ENCODE measurements at places on chromosomes 3 and 15.

DNA sequence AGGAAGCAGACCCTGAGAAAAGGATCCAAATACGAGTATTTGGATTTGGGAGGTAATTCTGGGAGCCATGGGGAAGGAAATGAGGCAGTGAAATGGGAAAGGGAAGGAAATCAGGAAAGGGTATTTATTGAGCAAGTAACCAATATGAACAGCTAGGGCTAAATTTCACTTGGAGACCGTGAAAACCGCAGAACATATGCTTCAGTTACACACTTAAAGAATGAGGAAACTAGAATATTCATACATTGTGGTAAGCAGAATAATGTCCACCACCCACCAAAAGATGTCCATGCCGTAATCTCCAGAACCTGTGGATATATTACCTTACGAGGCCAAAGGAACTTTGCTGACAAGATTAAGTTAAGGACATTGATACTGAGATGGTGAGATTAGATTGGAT is 63.3 kb downstream of the LRRN1 start:
- no peak for DNase-seq

DNA sequence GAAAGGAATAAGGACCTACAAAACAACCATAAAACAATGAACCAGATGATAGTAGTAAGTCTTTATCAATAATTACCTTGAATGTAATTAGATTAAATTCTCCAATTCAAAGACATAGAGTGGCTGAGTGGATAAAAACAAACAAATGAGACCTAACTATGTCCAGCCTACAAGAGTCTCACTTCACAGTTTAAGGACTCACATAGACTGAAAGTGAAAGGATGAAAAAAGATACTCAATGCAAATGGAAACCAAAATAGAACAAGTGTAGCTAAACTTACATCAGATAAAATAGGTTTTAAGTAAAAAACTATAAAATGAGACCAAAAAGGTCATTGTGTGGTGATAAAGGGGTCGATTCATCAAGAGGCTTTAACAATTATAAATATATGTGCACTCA is 21.9 kb upstream of the NR1I2 start:
- DNase-seq: no peak

- DNase-seq: no peak
Observed at GRCh38 chr3:15958692-15959433, 161.1 kb upstream of the ANKRD28 start.

GRCh38 chr15:28901587-28901980 is 15.8 kb downstream of the APBA2 start:
- DNase-seq: no peak

GRCh38 chr15:52529341-52529924 is 753 bp upstream of the MYO5A start:
- DNase-seq: no peak

GRCh38 chr15:77599357-77599756 is 33.4 kb downstream of the LINGO1 start:
- DNase-seq: no peak

- DNase-seq: no peak
Observed at GRCh38 chr15:64009798-64010261, 36.5 kb downstream of the DAPK2 start.
